ENCODE measurements at places on chromosomes 16 and 17. TPM values are rescaled to one million over a fixed set of nuclear protein-coding genes. Genes with fewer than 3 reads are reported as not detected.

ZG16B gene
- total RNA-seq = 2.3 TPM

DNA sequence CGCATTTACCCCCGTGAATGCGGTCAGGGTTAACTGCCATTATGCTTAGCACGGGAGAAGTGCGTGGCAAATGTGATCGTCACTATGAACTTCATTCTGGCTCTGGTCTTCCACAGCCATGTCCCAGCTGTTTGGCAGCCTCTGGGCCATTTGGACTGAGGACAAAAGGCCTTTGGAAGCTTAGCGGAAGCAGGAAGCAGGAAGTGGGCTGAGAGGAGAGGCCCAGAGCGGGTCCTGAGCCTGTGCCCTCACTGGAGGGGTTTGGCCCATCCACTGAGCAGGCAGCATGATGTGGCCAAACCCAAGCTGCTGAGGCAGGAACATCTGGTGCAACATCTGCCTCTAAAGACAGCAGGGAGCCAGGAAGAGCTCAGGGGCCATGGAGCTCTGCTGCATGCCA, 345.9 kb downstream of the C16orf95 start:
- H3K27me3 ChIP-seq = peaks cover 13% of the 10 kb centered on the region
- no peaks in the 10 kb centered on the region for H3K36me3 ChIP-seq
- no peak for DNase-seq
- no peak overlapping the region for H3K4me3 ChIP-seq
- H3K27ac ChIP-seq = no peak overlapping the region

CRISPLD2 gene
- 4.6 TPM for total RNA-seq

- no peak within 1 kb of the TSS for H3K4me3 ChIP-seq
- DNase-seq = no peak
- H3K36me3 ChIP-seq = peaks cover 12% of the 10 kb centered on the region
- no peaks in the 10 kb centered on the region for H3K27me3 ChIP-seq
- peaks cover 16% of the 10 kb centered on the region for H3K4me1 ChIP-seq
Measured at GRCh38 chr17:50129728-50130558, at the start of gene SAMD14. SAMD14 (minus strand) TSS chr17:50130160; CDS start chr17:50124959, 5,201 bp downstream.

- peaks cover 48% of the 10 kb centered on the region for H3K4me1 ChIP-seq
- no peak overlapping the region for H3K4me3 ChIP-seq
- no peak for DNase-seq
- no peaks in the 10 kb centered on the region for H3K27me3 ChIP-seq
- peak overlapping the region; percentile 80 for H3K27ac ChIP-seq
- H3K36me3 ChIP-seq = no peaks in the 10 kb centered on the region
Measured at GRCh38 chr17:17851103-17852002, 14.6 kb upstream of the SREBF1 start.
